A673 (cell line): ENCODE measurements at places on chromosomes 6 and 20. TPM values are rescaled to one million over a fixed set of nuclear protein-coding genes. Genes with fewer than 3 reads are reported as not detected.

DNA sequence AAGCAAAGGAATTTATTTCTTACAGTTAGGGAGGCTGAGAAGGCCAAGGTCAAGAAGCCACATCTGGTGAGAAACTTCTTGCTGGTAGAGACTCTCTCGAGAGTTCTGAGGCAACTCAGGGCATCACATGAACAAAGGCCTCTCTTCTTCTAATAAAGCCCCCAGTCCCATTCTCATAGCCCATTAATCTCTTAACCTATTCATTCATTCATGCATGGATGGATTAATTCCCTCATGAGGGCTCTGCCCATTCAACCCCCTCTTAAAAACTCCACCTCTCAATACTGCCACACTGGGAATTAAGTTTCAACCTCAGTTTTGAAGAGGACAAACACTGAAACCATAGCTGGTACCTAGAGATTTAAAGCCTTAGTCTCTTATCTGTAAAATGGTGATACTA is 217.9 kb upstream of the SPTLC3 start:
- H3K27ac ChIP-seq = no peak overlapping the region
- no peak for DNase-seq
- no peaks in the 10 kb centered on the region for H3K36me3 ChIP-seq
- H3K4me3 ChIP-seq = no peak overlapping the region
- H3K4me1 ChIP-seq = no peaks in the 10 kb centered on the region

DNA sequence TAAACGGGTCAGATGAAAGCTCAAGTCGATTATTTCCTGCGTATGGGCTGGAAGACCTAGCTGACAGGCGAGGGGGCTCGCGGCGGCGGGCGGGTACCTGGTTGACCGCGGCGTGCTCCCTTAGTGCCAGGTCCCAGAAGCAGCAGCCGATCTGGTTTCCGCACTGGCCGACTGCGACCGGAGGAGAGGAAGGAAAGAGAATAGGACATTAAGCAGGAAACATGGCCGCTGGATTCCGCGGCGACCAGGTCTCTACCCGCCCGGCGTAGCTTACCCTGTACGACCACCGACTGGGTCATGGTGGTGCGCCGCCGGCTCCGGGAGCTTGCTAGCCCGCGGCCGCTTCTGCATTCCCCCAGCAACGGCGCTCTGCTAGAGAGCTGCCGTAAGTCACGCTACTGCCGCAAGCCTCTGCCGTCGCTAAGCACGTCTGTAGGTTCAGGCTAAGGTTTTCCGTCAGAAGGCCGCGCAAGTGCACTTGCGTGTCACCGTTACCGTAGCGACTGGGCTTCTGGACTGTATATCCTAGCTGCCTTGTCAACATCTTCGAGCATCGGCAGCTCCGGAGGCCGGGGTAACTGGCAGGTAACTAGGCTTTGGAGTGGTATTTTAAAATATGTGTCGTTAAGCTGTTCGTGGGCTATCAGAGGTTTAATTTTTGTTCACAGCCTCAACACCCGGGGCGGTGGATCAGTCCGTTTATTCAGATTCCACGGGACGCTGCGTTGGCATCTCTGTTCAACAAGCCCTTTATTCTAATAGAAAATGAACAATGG is at the start of the genes FAM229B and TUBE1:
FAM229B (plus strand) TSS at position 456 of the 776 bp plus-strand sequence. CDS start 11,693 bp downstream, outside the sequence.
TUBE1 (minus strand) TSS at position 347 of the 776 bp plus-strand sequence; CDS start at position 299, 48 bp downstream.
- peaks cover 9% of the 10 kb centered on the region for H3K27me3 ChIP-seq
- no peaks in the 10 kb centered on the region for H3K36me3 ChIP-seq
- H3K4me1 ChIP-seq = peaks cover 13% of the 10 kb centered on the region
- peak within 1 kb of the TSS; percentile 74 for H3K27ac ChIP-seq
- DNase-seq = peak; percentile 98

DNA sequence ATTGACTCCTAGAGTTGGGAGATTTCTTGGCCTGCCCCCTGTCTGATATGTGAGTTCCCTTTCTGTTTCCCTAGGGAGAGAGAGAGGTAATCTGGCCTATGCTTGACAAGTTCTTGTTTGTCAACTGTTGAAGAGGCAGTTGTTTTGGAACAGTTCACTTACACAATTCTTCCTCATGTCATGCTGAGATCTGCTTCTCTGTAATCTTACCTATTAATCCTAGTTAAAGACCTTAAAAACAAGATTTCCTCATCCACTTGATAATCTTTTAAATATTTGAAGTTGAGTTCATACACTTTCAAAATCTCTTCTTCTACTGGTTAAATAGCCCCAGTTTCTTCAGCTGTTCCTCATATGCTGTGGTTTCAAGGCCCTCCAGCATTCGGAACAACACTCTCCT is 89.9 kb downstream of the FIG4 start:
- no peaks in the 10 kb centered on the region for H3K36me3 ChIP-seq
- H3K4me1 ChIP-seq = no peaks in the 10 kb centered on the region
- H3K4me3 ChIP-seq = no peak overlapping the region
- H3K27me3 ChIP-seq = no peaks in the 10 kb centered on the region

GRCh38 chr6:135503703-135504475 is 6.3 kb upstream of the AHI1 start:
- no peaks in the 10 kb centered on the region for H3K4me1 ChIP-seq
- no peaks in the 10 kb centered on the region for H3K36me3 ChIP-seq
- H3K4me3 ChIP-seq = no peak overlapping the region
- H3K27me3 ChIP-seq = no peaks in the 10 kb centered on the region

DNA sequence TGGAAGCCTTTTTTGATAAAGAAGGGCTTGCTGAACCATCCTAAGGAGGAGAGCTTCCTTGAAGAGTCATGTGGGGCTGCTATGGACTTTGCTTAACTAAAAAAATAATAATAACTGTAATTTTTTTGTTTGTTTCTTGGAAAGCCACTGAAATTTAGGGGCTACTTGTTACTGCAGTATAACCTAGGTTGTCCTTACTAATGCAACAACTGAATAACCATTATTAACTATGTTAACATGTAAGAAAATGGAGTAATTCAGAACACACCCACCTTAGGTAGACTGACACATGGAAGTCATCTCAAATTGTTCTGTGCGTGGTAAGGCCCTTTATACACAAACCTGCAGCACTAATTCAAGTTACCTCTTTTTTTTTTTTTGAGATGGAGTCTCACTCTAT is 90.9 kb upstream of the SOX4 start:
- H3K4me3 ChIP-seq = no peak overlapping the region
- H3K27ac ChIP-seq = no peak overlapping the region
- DNase-seq = no peak
- H3K36me3 ChIP-seq = no peaks in the 10 kb centered on the region

SPTLC3 gene
- 0.06 and 0.22 TPM in 2 replicates for total RNA-seq

FRK gene
- 10.0 and 12.3 TPM in 2 replicates for total RNA-seq

RHAG gene
- total RNA-seq = not detected in 2 replicates

FAXC gene
- 6.2 and 7.8 TPM in 2 replicates for total RNA-seq
